Activated naive CD4-positive, alpha-beta T cell treated with anti-CD3 and anti-CD28 coated beads, Interleukin-2, amount 10 ng/mL, durations not matched to agents 7 days and 5 days (primary cell): ENCODE measurements at places on chromosomes 16 and 17.

DNA sequence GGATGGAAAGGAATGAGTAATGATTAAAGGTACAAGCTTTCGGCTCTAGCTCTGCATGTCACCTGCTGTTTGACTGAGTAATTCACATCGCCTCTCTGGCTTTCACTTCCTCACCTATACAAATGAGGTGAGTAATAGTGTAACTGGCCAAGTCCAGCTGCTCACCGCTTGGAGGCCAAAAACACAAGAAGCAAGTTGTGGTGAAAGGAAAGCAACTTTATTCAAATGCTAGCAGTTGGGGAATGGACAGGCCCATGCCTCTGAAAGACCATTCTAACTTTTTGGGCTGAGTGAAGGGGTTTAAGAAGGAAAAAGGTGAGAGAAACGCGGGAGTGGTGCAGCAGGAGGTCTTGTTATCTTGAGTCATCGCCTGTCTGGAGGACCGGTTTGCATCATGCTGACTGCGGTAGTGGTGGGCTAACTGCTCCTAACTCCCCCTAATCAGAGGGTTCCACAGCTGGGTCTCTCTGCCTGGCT, 45.7 kb upstream of the CSNK2A2 start:
- DNase-seq, result no peak

DNA sequence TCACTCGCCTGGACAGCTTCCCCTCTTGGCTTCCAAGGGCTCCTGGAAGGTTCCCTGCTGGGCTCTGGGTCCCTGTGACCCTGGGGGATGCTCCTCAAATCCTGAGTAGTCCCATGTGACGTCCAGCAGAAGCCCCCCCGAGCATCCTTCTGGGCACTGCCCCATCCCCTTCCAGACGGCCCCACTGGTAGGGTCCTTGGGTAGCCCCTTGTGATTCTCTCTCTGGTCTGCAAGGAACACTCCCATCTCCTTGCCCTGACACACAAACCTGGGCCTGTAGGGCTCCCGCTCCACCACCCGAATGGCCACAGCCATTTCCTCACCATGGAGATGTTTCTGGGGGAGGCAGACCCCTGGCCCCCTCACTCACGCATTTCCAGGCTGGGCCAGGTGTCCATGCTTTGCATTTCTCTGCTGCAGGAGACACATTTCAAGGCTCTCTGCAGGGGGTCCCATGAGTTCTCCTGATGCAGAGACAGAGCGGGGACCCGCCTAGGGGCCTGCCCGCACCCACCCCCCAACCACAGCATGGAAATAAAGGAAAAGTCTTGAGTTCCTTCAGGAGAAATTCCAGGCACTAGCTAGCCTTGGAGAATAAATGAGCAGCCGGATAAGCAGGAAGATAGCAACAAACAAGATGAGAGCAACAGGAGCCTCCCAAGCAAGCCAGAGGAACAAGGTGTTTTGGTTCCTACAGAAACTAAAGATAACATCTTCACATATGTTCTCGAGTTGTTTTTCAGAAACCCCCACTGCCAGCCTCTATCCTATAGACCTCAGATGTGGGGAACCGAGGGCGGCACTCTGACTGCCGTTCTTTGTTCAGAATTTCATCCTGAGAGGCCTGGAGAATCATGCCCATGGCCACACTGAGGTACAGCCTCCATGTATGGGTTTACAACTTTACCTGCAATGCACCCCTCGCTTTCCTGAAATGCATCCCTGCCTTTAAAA, 128.8 kb downstream of the MGAT5B start:
- peak; percentile 56 for DNase-seq

DNA sequence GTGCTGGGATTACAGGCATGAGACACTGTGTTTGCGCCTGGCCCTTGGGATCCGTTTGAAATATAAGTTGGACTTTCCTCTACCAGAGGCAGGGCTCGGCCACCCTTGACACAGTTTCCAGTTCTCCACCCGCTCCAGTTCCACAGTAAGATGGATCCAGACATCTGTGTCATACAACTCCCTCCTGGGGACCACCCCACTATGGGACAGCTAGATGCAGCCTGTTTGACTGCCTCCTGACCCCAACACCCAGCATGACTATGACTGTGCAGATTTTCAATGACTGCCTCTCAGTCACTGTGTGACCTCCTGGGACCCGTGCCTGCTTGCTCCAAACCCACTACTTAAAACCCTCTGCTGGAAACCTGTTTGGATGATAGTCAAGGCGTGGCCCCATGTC, 166.7 kb downstream of the IRF8 start:
- DNase-seq, result no peak

- DNase-seq, result no peak
Observed at GRCh38 chr17:2453325-2453724, 52.5 kb upstream of the MNT start.

GRCh38 chr17:9141425-9141753, 120.1 kb downstream of the NTN1 start:
- DNase-seq, result no peak

DNA sequence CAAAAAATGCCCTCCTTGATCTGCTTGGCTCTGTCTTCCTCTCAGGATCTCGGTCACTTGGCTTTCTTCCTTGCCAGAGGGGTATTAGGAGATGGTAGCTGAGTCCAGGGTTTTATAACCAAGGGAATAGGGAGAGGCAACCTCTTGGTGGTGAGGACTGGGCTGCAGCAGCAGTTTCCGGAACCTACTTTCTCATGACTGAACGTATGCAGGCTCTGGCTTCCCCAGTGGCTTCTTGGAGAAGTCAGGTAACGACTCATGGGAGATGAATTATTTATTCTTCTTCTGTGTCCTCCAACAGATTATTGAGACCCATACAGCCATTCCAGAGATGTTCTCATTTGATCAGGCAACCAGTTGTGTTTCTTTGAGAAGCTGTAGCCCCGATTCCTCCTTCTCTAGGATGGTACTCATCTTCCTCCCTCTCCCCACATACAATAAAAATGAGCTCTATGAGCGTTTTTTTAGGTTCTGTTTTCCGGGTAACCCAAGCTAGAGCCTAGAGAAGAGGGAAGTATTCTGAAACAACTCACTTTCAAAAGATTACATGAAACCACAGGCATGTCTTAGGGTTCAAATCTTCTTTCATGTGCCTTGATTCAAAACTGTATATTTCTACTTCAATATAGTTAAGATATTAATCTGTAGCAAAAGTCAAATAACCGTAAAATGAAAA, 22.3 kb upstream of the DHX40 start:
- no peak for DNase-seq

- DNase-seq, result no peak
Observed at GRCh38 chr16:16908077-16908476, 529.1 kb downstream of the NPIPA7 start.

GRCh38 chr17:4850246-4850645, 17.1 kb downstream of the MINK1 start:
- DNase-seq, result no peak

DNA sequence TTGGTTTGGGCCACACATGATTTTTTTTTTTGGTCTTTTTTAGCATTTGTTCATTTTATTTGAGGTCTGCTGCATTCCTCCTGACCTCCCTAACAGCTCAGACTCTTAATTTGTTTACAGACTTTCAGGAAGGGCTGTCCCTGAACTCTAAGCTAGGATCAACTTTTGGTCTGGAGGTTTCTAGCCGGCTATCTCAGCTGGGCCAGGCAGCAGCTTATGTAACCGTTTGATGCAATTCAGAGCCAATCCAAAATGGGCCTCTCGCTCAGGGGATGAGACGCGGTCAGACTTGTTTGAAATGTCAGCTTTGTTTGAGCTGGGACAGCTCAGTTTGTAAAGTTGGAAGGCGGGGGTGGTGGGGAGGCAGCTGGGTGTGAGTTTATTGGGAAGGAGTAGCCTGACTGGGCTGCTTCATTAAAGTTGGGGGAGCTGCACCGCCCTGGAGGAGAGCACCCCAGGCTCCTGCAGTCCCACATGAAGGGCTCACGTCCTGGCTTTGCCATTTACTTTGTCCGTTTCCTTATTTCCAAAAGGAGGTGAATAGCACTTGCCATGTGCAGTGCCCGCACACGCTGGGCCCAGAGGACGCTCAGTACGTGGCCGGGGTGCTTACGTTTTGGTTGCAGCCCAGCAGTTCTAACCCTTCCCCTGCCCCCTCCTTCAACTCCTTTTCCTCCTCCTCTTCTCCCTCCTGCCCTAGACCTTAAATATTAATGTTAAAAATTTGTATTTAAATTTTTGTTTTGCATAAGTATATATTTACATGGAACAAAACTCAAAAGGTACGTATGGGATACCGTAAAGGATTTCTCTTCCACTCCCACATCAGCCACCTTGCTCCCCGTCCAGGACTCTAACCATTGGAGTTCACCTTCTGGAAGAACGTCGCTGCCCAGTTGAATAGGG, 121.2 kb downstream of the SNX29 start:
- no peak for DNase-seq

GRCh38 chr17:82297714-82298537, 19.5 kb downstream of the CD7 start:
- DNase-seq, result peak; percentile 95

DNA sequence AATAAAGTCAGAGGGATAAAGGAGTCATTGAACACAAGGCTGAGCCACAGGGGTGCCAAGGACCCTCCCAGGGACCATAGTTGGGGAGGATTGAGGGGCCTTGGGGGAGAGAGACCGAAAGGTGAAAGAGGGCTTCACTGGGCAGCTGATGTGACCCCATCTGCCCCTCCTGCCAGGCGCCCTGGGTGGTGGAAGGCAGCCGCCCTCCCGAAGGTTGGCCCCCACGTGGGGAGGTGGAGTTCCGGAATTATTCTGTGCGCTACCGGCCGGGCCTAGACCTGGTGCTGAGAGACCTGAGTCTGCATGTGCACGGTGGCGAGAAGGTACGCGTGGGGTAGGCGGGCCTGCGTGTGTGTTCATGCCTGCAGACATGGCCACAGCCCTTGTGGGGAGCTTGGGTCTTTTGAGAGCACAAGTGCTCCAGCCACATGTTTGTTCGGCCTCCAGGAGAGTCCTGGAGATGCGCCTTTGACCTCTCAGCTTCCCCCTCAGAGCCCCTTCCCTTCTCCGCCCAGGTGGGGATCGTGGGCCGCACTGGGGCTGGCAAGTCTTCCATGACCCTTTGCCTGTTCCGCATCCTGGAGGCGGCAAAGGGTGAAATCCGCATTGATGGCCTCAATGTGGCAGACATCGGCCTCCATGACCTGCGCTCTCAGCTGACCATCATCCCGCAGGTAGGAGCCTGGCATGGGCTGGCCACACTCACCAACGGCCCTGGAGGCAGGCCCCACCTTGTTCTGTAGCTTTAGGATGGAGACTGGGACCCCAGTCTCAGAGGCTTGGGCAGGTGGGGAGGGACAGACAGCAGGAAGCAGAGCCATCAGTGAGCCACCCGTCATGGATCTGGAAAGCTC, 24.1 kb downstream of the ANKRD40 start:
- DNase-seq, result no peak

DNA sequence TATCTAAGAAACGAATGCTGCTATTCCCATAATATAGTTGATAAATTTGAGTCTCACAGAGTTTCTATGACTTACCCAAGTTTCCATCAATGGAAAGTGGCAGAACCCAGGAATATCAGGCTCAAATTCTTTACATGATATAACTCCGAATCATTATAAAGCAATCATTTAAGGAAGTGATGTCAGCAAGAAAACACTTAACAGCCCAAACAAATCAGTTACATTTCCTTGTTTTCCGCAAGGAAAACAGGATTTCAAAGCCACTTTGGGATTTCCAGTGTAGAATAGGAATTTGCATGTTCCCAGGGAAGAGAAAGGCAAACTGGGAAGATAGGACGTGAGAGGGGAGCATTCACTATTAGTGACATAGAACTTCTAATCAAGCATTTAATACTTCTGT, 311.4 kb upstream of the GOT2 start:
- DNase-seq, result no peak

GRCh38 chr16:30187971-30188561, 4.7 kb downstream of the CORO1A start:
- DNase-seq, result no peak

DNA sequence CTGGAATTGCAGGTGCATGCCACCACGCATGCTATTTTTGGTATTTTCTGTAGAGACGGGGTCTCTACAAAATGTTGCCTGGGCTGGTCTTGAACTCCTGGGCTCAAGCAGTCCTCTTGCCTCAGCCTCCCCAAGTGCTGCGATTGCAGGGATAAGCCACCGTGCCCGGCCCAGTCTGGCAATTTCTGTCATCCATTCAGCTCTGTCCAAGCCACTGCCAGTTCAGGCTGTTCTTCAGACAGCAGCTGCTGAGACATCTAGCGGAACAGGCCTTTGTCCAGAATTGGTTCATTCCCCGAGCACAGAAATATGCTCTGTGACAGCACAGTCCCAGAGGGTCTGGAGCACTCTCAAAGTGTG, 5.4 kb downstream of the SLC47A1 start:
- no peak for DNase-seq

- DNase-seq, result no peak
Observed at GRCh38 chr17:69358688-69359596, 32.0 kb upstream of the ABCA5 start.

DNA sequence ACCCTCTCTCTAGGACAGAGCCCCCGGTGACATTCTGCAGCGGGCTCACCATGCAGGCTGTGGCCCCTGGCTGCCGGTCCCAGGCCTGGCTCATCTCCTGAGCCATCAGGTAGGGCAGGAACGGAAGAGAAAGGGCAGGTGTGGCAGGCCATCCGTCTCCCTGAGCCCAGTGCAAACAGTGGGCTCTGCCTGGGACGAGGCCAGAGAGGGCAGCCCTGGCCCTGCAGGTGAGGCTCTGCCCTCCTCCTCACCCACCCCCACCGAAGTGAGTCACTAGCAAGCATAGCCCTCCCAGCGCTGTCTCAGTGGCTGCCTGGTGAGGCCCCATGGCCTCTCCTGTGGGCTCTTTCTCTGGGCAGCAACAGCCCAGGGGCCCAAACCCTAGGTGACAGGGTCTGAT, 14.5 kb downstream of the OTOP3 start:
- no peak for DNase-seq

DNA sequence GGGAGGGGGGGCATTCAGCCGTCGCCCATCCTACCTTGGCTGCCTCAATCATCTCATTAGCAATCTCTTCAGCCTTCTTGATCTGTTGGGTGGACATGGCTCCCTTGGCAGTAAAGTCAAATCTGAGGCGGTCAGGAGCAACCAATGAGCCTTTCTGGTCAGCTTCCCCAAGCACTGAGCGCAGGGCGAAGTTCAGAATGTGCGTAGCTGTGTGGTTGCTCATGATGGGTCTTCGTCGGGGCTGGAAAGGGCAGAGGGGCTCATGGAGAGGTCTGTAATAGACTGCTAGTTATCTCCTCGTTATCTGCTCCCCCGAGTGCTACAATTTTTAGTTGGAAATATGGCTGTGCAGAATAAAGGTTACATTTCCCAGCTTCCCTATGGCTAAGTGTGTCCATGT, 7.2 kb upstream of the EXOSC6 start:
- DNase-seq, result no peak

DNA sequence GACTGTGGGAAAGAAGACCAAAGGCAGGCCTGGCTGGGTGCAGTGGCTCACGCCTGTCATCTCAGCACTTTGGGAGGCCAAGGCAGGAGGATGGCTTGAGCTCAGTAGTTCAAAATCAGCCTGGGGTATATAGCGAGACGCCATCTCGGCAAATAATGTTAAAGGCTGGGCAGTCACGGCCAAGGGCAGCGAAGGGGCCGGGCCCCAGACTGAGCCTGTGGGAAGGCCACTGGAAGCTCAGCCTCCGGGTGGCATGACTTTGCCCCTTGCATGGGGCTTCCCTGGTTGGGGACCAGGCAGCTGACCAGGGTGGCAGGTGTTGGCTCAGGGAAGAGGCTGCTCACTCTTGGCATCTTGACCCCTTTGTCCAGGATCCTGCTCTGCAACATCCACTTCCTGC, 14.0 kb upstream of the CD300LD start:
- DNase-seq, result no peak
